ENCODE measurements at places on chromosomes 16 and 17. TPM values are rescaled to one million over a fixed set of nuclear protein-coding genes. Genes with fewer than 3 reads are reported as not detected.

DNA sequence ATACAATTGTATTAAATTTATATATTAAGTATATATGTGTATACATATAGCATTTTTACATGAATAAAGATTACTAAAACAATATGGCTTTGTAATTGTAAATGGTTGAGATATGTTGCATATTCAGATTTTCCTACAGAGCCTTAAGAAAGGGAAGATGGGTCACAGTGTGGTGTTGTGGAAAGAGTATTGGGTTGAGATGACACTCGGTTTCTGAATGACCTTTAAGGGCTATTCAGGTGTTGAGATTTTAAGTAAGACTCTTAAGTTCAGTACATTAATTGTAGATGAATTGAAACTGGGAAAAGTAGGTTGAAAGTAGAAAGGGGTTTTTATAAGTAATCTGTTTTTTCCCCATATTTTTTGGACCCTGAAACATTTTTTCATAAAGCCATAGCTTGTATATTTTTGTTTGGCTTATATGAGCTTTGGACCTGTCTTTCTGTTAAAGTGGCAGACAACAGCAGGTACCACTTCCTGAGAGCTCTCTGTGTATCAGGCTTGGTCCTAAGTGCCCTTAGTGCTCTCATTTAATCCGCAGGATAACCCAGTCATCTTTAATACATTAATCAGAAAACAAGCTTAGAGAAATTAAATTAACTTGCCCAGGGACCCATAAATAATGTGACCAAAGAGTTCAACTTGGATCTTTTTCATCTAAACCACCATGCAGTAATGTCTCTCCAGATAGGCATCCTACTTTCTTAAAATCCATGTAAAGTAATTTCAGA lies 48.5 kb upstream of the MRC2 start:
- no peak for DNase-seq

DNA sequence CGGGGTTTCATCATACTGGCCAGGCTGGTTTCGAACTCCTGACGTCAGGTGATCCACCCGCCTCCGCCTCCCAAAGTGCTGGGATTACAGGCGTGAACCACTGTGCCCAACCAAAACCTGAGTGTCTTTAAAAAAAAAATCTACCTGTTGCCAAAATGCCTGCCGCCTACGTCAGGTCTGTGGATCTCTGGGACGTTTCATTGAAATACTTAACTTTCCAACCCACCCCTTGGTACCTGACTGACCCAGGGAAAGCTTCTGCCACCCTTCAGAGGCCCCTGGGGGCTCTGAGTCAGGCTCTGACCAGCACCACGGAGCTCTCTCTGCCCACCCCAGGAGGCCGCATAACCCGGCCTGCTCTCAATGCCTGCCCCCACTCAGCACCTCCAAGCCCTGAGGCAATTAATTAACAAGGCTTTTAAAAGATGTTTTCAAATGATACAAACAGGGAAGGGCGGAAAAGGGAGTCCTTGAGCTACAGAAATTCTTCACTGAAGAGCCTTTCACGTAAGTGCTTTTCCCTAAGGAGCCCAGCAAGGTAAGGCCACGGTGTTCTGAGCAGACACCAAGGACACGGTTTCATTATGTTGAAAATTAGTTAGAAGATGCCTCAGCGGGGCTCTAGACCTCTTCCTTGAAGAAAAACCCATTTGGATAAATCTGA lies 29.3 kb upstream of the GSG1L start:
- DNase-seq, result peak; percentile 7

GRCh38 chr17:32127158-32127897 lies 15.0 kb upstream of the RHOT1 start:
- peak; percentile 83 for DNase-seq

DNA sequence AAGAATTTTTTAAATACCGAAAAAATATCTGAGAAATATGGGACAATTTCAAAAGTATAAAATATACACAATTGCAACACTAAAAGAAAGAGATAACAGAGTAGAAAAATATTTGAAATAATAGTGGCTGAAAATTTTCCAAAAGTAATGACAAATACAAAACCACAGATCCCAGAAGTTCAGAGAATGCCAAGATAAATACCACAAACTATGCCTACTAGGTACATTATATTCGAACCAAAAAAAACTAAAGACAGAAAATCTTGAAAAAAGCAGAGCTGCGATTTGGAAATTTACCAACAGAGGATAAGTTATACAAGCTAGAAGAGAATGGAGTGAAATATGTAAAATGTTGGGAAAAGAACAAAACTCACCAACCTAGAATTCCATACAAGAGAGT lies 191.3 kb upstream of the ELAC2 start:
- DNase-seq, result peak; percentile 19

- no peak for DNase-seq
Measured at GRCh38 chr16:1089822-1090619, 6.0 kb downstream of the C1QTNF8 start.

DNA sequence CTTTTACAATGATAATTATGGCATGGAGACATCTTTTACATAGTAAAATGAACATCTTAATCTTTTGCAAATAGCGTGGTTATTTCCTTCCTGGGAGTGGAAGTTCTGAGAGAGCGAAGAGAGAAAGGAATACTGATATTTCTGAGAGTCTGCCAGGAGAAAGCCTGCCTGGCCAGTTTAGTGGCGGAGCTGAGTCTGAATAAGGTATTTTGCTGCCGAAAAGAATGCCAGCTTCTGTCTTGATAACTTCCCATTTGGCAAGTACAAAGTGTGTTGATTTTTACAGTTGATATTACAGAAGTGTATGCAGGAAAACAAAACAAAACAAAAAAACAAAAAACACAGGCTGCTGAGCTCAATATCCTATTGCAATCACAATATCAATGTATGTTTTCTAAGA lies 55.9 kb downstream of the KCNJ2 start:
- no peak for DNase-seq

- DNase-seq, result peak; percentile 7
Measured at GRCh38 chr17:66764506-66764905, 70.4 kb upstream of the CACNG5 start.

DNA sequence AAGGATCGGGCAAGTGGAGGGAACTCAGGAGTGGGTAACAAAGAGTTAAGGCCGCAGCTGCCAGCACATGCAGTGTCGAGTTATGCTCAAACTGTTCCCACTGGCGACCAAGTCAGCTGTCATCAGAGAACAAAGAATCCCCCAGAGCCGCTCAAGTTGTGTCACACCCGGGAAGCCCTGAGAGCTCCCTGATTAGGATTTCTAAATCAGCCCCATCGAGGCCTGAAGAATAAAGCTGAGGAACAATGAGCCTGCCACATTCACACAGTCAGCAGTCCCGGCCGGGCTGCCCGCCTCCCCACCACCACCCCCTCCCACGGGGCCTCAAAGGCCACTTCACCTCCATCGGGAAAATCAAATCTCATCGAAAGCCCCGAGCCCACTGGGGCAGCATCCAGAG lies 84.5 kb downstream of the SOX9 start:
- DNase-seq, result no peak

GRCh38 chr16:75044800-75045361 lies 46.1 kb downstream of the ZNRF1 start:
- DNase-seq, result no peak

DNA sequence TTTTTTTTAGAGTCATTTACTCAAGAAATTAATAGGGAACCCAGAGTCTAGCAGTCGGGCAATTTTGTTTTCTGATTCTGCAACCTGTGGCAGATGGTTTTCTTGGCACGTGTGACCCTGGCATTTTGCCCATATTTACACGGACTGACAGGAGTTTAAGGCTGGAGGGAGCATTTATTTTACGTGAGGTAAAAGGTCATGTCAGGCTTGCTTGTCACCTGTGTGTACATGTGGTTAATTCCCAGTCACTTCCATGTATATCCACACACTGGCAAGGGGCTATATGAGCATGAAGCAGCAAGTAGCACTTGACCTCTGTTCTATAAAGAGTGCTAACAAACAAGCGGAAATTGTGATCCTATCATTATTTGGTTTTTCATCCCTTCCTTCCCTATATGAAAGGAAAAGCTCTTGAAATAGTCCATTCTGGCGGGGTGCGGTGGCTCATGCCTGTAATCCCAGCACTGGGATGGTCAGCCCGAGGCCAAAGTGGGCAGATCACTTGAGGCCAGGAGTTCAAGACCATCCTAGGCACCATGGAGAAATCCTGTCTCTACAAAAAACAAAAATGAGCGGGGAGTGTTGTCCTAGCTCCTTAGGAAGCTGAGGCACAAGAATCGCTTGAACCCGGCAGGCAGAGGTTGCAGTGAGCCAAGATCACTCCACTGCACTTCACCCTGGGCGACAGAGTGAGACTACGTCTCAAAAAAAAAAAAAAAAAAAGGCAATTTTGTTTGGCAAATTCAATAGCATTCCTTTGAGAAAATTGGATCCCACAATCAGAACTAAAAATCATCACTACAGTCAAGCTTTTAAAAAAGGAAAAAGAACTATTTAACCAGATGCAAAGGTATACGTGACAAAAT lies 2.1 kb downstream of the SPAG9 start:
- no peak for DNase-seq

GRCh38 chr16:57876210-57876609 lies 73.9 kb upstream of the KIFC3 start:
- no peak for DNase-seq

DNA sequence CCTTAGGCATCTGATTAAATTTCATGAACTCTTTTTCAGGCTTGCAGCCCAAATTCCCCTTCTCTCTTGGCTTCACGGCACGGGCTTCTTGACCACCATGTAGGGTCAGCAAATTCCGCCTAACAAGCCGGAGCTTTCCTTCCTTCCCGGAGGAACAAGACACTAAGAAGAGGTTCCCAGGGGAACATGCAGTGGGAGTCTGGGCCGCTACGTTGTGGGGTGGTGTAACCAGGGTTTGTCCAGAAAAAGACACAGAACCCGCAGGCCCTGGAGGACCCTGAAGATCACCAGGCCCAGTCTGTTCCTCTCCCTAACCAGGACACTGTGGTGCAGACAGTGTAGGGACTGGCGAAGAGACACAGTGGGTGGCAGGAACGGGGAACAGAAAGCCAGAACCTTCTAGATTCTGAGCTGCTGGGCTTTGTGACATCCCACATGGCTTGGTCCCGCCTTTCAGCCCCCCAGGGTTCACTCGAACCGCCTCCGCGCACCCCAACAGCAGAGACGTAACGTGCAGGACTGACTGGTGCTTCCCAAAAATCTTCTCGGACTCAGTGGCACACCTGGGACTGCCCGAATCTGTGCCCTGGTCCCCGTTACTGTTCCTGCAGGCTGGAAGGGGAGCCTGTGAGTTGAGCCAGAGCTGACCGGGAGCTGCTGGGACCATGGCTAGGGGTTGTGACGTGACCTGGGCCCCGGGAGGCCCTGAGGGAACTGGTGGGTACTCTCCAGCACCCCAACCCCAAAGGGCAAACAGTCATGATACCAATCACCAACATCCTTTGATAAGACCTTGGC lies 55.2 kb downstream of the TBC1D16 start:
- DNase-seq, result no peak

DNA sequence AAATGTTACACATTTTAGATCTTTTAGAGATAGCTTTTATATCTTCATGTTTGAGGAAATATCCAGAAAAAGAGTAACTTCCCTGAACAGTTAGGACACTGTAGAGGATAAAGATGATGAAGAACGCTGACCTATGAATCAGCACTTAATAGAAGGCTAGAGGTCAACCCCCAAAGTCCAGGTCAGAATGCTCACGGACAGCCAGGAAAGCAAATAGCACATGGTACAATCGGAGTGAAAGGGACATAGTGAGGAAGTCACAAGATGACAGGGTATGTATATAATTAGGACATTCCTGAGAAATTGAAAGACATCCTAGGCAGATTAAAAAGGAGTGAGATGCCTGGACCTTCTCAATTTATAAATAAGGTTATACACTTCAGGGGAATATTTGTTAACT lies 55.1 kb upstream of the CNTNAP4 start:
- no peak for DNase-seq

DNA sequence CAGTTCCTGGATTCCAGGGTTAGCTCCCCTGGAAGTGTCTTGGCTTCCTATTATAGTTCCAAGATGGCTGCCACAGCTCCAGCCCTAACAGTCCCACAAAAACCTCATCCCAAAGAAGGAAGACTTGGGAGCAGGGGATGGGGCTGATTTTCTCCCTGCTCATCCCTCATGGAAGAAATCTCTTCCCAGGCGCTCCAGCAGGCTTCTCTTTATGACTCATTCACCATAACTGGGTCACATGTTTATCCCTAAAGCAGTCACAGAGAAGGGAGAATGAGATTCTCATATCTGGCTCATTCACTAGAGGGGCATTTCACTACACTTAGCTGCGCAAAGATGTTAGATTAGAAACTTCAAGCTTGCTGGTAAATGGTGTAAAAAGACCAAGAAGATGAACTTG lies 206.5 kb upstream of the IRX3 start:
- DNase-seq, result peak; percentile 75

DNA sequence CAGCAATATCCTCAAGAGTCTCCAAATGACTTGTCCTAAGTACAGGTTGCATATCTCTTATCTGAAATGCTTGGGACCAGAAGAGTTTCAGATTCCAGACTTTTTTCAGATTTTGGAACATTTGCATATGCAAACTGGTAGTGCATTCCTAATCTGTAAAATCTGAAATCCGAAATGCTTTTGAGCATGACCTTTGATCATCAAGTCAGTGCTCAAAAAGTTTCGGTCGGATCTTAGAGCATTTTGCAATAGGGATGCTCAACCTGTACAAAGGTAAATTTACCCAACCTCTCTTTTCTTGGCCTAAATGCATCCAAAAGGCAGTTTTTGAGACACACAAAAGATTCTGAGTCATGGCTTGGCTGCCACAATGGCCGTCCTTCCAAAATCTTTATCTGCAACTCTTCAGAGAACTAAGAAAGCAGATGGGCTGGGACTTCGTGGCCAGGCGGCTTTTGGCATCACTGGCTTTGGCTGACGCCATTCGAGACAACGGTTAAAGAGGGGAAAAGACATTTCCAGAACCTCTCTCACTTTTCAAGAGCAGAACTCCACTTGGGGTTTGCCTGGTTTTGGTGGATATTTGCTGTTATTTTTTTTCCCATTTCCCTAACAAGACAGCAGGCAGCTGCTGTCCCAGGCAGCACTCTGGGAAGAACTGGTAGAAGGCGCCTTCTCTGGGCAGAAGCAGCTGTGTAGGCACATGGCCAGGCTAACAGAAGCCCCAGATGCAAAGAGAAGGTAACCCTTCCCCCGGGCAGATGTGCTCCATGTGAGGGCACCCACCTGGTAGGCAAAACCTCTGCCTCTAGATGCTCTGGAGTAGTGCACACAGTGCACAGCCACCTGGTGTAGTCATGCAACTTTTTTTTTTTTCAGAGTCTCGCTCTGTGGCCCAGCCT lies 8.9 kb downstream of the CPPED1 start:
- no peak for DNase-seq

ULK2 gene
- total RNA-seq, result 16.1 TPM

CPHXL2 gene
- not detected for total RNA-seq

SLC16A11 gene
- 0.49 TPM for total RNA-seq
